ENCODE measurements at places on chromosomes 11 and 22.

GRCh38 chr11:93288767-93289166 lies 41.8 kb upstream of the DEUP1 start:
- DNase-seq: no peak

- no peak for DNase-seq
Observed at GRCh38 chr11:125591649-125592304, 875 bp upstream of the STT3A start.

GRCh38 chr11:17915500-17916143 lies 97.2 kb downstream of the SERGEF start:
- DNase-seq: no peak

GRCh38 chr11:103709371-103709770 lies 327.1 kb upstream of the DDI1 start:
- no peak for DNase-seq

DNA sequence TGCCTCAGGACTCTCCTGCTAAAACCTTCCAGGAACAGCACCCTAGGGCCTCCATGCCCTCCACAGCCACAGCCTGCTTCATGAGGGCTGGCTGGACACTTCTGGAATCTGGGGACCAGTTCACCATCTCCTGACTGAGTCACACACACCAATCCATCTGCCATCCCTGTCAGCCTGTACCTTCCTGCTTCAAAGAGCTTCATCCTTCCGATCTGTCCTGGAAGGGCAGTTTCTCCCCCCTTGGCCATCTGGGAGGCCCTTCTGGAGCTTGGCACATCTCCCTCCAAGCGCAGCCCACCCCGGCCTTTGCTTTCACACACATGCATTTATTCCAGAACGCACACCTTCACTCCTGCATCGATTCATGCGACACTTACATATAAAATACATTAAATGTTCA lies 13.0 kb downstream of the APBB1 start:
- DNase-seq: no peak

- DNase-seq: no peak
Observed at GRCh38 chr11:102453302-102453695, 734 bp upstream of the TMEM123 start.

- no peak for DNase-seq
Observed at GRCh38 chr11:94968334-94968958, 4.9 kb downstream of the CWC15 start.

DNA sequence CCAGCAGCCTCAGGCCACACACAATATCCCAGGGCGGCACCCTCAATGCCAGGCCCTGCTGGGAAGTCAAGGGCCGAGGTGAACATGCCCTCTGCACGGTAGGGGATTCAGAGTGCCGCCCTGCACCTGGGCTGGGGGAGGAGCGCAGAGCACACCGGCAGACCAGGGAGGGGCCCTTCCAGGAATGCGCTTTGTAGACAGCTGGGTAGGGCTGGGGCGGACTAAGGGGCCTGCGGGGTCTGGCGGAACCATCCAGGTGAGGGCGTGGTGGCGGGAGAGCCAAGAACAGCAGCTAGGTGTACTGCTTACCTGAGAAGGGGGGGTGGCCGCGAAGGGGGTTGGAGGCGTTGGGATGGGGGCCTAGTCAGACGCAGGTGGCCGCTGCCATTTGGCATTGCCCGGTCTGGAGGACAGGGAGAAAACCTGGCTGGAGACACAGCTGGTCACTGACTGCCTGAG lies 26.0 kb downstream of the DUSP8 start:
- DNase-seq: no peak

GRCh38 chr11:95344932-95345642 lies 114.1 kb upstream of the SESN3 start:
- DNase-seq: no peak

DNA sequence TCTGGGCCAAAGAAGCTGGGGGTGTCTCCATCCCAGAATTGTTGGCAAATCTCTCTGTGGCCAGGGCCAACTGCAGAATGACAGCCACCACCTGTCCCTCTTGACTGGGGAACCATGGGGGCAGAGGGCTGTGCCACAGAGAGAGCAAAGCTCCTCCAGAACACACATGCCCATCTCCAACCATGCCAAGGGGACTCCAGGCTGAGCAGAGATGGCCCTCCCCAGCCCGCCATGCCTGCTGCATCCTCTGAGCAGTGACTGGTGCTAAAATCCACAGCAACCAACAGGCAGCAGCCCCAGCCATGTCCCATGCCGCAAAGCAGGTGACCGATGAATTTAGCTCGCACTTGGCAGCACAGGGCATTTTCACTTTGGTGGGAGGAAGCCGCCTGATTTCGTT lies 45.0 kb downstream of the LARGE1 start:
- DNase-seq: no peak

- no peak for DNase-seq
Observed at GRCh38 chr11:122336706-122337105, 220.7 kb upstream of the BLID start.

DNA sequence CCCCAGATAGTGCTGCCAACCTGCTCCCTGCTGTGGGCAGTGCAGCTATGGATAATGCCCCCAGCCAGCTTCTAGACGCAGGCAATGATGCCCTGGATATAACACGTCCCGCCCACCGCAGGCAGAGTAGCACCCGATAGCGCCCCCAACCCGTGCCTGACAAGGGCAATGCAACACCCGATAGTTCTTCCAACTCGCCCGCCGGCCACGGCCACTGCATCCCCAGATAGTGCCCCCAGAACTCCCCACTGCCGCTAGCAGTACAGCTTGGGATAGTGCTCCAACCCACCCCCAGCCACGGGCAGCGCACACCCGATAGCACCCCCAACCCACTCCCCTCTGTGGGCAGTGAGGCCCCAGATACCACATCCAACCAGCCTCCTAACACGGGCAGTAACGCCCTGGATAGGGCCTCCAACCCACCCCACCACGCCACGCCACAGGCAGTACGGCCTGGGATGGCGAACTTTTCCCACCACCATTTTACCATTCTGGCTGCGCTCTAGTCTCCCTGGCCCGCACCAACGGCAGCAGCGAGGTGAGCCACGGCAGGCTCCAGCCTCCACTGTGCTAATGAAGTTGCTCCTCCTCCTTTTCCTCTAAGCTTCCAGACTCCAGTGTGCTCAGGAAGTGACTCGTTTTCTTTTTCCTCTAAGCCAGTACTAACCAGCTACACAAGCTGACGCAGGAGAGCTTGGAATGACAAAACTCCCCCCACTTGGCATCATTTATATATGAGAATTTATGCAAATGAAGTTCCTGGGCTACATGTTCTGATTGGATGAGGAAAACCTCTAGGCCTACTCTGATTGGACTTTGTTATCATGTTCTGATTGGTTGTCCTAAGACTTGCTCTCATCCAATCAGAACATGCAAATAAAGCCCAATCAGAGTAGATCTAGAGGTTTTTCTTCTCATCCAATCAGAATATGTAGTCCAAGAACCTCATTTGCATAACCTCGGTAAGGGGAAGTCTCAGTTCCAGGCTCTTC lies 3.0 kb upstream of the RFPL3 start:
- DNase-seq: no peak

DNA sequence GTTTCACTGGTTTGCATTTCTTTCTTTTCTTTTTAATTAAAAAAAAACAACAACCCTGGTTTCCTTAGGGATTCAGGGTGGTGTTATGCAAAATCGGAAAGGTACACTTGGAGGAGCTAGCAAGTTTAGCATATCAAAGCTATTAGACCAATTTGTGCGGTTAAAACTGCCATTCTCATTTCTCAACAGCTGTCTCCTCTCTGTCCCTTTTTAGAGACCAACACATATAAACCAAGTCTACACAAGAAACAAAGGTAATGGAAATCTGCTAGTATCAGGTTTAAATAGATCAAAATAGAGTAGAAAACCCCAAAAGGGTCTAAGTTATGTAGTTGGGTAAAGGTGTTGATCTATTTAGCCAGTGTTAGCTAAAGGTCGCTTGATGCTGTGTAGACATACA lies 1.7 kb upstream of the SESN3 start:
- no peak for DNase-seq

- DNase-seq: no peak
Observed at GRCh38 chr11:92180226-92180625, 44.4 kb upstream of the FAT3 start.

DNA sequence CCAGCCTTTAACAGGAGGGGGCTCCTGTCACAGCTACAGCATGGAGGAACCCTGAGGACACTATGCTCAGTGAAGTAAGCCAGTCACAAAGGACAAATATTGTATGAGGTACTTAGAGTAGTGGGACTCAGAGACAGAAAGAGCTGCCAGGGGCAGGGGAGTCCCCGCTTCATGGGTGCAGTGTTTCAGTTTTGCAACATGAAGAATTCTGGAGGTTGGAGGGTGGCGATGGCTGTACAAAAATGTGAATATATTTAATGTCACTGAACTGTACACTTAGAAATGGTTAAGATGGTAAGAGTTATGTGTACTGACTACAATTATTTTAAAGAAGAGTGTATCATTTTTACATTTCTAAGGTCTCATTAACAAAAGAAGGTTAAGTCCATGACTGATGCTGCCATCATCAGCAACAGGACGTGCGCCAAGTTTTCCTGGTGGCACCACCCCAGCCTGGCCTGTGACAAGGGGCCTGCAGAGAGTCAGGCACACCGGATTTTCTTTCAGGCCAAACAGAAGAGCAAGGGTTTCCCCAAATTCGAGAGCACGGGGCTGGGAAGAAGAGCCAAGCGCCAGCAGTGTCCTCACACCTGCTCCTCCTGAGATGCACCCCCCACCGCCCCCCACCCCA lies 22.1 kb downstream of the YPEL1 start:
- no peak for DNase-seq

DNA sequence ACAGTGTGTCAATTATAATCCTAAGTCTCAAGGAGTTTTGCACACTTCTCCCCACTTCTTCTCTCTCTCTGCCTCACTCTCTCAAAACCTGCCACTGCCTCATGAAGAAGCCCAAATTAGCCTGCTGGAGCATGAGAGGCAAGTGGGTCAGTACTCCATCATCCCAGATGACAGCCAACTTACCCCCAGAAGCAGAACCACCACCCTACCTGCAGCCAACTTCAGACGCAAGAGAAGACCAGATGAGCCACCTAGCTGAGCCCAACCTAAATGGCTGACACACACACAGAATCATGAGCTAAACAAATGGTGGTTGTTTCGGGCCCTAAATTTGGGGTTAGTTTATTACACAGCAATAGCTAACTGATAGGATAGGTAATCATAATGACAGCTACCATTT lies 61.2 kb downstream of the CD82 start:
- no peak for DNase-seq

DNA sequence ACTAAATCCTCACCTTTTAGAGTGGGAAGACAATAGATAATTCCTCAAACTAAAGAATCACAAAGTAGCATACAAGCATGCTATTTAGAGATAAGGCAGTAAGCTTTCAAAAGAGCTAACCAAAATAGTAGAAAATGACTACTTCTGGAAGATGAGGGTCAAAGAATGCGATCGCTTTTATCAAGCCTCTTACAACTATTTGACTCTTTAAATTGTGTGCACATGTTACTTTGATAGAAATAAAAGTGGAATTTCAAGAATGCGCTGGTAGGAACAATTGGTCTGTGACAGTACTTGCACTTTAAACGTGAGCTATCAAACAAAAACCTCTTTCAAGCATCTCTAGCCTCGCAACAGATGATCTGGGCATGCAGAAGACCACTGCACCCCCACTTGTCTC lies 97.3 kb downstream of the COMMD9 start:
- DNase-seq: no peak

DNA sequence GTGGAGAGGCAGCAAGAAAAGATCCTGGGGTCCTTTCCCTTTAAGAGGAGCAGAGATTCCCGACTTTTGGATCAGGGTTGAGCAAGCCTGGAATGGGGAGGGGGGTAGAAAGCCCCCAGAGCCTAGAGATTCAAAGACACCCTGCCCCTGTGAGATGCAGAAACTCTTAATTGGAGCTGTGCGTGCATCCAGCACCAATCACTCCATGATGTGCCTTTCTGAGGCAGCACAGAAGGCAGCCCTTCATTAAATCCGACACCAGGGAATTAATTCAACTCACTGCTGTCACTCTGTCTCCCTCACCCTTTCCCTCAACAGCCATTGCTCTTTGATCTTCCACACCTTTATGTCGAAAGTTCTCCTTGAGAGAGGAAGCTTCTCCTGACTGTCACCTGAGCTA lies 43.0 kb downstream of the DSCAML1 start:
- DNase-seq: no peak

GRCh38 chr22:27987557-27987956 lies 68.5 kb upstream of the PITPNB start:
- DNase-seq: no peak

DNA sequence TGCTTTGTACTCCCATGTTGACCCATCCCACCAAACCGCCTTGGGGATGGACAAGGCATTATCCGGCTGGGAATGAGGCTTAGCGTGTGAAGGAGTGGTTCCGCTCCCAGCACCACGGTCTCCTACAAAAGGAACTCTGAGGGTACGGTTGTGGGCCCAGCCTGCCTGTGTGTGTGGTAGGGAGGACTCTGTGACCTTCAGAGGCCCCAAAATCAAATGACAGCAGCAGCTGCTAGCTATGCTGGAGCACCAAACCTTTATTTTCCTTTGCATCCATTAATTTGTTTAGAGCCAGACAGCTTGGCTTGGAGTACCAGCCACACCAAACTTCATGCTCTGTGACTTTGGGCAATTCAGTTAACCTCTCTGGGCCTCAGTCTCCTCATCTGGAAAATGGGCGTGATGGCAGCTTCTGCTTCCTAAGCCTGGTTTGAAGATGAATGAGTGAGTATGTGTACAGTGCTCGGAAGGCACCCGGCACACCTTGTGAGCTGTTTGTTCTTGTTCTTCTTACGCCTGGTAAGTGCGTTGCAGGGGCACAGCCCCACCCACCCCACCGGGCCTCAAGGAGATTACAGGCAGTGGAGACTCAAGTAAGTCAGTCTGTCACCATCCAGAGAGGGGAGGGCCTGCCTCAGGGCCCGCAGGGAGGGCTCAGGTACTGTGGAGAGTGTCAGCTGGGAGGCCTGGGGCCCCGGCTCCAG lies 25.3 kb downstream of the MB start:
- no peak for DNase-seq

DNA sequence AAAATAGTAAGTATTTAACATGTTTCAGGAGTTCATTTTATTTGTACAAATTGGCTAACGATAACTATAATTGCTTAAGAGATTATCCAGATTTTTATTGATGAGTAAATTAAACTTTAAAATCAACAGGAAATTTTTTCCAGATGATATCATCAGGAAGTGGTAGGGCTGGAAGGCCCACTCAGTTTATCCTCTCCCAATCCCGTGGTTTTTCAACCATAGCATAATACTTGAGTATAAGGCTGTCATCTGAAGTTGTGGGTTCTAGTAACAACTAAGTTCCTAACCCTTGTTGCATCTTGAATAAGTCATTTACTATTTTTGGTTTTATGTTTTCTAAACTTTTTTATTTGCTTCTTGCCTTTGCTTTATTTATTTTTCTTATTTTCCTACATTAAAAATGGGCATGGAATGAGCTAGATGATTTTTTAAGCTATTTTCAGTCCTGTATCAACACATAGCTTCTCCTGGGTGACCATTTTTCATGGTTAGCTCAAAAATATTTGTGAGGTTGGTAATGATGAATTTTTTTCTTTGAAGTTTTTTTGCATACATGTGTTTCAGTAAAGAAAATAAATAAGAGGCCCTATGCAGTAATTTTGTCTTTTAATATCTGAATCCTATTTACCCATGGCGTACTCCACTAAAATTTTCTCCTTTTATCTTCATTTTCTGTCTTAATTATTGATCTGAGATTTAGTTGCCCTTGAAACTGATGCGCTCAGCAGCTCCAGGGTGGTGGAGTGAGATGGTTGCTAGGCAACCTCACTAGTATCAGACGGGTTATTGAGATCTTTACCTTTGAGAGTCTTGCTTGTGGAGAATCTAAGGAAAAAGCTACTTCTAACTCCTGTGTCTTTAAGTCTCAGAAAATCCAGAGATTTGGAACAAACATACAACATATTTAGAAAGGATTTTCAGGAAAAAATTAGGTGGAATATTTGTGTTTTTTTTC lies 452.0 kb upstream of the CCDC179 start:
- no peak for DNase-seq

GRCh38 chr11:14342906-14343305 lies 16.1 kb downstream of the RRAS2 start:
- DNase-seq: no peak

Data from stimulated activated CD8-positive, alpha-beta memory T cell treated with anti-CD3 and anti-CD28 coated beads, Interleukin-12 subunit alpha, Interleukin-12 subunit beta, amount 100 ng/mL, for 1 hour (primary cell).